HepG2 (cell line): ENCODE measurements at places on chromosomes 6 and 20.

DNA sequence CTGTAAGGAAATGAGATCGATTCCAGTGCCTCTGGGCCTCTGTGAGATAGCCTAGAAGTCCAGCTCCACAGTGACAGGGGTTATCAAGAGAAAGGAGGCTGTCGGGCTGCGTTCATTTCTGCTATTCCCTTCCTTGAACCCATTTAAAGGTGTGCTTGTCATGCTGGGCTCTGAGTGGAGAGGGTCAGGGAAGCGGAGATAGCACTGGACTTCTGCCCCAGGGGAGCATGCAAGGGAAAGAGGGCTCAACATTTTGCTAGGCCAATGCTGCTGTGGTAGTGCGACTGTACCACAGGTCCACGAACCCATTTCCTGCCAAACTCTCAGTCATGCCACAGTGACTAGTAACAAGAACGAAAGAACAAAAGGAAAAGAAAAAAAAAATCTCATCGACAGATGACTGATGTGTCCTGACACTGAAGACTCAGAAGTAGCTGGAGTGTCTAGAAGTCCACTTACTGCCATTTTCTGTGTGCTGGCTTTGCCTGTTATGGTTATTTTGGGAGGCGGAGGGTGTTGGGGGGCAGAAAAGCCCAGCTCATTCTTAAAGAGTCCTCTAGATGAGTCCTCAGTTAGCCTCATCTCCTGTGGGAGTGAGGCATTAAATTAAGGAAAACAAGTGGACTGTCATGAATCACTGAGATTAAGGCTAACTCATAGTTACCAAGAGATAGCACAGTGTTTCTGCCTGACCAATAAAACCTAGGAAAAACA lies 8.1 kb downstream of the NEDD9 start:
- DNase-seq = no peak

DNA sequence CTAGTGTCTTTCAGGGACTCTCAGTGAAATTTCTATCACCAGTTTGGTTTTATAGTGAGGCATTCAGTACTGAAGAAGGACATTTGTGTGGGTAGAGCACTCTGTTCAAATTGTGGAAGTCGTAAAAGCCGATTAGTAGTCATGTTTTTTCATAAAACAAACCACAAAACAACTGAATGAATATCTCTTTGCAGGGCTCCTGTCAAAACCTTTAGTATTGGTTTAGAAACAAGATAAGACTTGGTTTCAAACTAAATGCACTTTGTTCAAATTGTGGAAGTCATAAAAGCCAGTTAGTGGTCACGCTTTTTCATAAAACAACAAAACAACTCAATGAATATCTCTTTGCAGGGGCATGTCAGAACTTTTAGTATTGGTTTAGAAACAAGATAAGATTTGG lies 23.8 kb downstream of the ADGRF4 start:
- no peak for DNase-seq

GRCh38 chr6:70423189-70424134 lies 10.2 kb downstream of the FAM135A start:
- DNase-seq = peak; percentile 11

DNA sequence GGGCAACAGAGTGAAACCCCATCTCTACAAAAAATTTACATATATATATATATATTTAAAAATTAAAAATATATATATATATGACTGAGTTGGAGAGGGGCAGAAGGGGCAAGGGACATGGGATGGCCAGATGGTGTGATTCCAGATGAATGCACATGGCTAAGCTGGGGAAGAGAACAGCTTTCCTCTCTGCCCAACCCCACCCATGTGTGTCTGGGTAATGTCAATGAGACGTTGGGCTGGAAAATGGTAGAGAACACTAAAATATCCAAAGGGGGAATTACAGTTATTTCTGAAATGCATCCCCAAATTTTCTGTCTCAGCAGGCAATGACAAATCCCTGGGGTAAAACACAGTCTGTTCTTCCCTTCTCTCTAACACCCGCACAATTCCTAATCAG lies 31.2 kb upstream of the CCND3 start:
- no peak for DNase-seq

GRCh38 chr6:20403766-20404640 lies 2.3 kb downstream of the E2F3 start:
- DNase-seq = peak; percentile 52

- DNase-seq = no peak
These were observed 266.4 kb upstream of the PRDM1 start for GRCh38 chr6:105819745-105820144.

DNA sequence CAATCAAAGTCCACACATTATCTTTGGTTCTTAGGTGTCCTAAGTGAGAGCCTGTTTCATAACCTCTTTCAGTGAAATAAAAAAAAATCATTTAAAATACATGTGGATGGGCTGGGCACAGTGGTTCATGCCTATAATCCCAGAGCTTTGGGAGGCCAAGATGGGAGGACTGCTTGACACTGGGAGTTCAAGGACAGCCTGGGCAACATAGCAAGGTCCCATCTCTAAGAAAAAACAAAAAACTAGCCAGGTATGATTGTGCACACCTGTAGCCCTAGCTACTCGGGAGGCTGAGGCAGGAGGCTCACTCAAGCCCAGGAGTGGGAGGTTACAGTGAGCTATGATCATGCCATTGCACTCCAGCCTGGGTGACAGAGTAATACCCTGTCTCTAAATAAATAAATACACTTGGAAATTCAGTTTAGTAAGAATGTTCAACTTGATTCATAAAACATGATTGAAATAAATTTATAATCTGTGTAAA lies 3.6 kb downstream of the MPC1 start:
- no peak for DNase-seq

DNA sequence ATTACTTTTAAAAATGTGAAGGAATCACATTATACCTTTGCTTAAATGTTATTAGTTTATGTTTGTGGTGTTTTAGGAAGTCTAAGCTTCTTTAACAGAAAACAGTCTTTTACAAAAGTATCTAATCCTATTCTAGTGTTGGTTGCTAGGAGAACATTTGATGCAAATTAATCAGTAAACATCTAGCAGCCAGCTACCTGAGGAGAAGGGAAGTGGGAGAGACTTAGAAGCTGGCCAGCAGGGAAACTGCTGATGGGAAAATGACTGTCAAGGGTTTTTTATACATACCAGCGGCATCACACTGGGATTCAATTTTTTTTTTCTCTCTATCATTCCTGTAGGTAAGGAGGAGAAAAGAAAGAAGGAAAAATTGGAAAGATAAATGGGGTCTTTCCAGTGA lies 686.0 kb upstream of the MMS22L start:
- DNase-seq = no peak

GRCh38 chr6:25360621-25361020 lies 81.4 kb downstream of the CARMIL1 start:
- DNase-seq = no peak

DNA sequence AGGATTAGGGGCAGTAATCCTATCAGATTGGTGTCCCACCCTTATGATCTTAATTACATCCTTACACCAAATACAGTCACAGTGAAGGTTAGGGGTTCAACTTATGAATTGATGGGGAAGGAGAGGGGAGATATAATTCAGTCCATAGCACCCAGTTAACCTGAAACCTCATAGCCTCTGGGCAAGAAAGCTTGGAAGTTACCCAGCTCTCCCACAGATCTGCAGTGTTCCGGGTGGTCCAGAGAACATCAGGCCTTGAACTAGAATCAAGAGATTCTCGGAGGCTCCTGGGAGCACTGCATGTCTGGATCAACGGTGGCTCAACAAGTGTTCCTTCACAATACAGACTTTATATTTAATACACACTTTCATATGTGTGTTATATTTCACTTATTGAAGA lies 392.6 kb upstream of the MARCKS start:
- no peak for DNase-seq

GRCh38 chr6:41043151-41043550 lies 884 bp downstream of the TSPO2 start:
- no peak for DNase-seq

DNA sequence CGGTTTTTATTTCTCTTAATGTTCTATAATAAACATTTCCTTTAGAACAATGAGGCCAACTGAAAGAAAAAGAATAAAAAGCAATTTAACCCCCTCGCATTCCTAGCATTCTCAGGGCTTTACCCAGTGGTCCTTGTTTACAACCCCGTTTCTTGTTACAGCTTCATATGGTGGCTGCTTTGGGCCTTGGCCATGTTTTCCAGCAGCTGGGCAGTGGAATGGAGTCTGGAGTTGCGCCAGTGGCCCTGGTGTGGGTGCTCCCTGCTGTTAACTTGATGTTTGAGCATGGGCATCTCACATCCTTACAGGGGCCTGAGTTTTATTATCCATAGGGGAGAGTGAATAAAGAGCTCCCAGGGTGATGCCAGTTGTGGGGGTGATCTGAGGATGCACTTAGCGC lies 18.8 kb downstream of the EFCAB8 start:
- DNase-seq = no peak

DNA sequence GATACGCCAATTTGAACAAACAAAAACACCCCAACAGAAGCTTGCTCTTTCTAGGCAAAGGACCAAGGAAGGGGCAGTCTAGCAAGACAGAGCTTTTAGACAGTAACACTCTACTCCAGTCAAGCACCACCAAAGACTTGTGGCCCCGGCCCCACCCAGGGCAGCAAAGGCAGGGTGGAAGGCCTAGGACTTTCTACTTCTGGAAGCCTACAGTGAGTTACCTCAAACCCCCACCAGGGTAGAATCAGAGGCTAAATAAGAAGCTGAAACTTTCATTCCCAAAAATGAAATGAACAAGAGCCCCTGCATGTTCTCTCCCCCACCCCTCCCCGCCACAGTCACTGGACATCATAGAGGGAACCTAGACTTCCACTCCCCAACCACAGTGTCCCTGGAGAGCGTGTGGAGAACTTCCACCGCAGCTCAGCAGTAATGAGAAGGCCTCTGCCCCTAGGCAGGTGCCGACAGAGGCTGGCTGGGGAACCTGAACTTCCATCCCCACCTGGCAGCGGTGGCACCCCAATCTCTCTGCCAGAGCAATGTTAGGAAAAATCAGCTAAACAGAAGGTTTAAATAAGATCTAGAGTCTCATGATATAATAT lies 40.0 kb downstream of the KATNA1 start:
- DNase-seq = no peak

- DNase-seq = no peak
These were observed 267.0 kb upstream of the SUPT3H start for GRCh38 chr6:45644720-45645119.

- no peak for DNase-seq
These were observed 81.7 kb upstream of the TENT5A start for GRCh38 chr6:81834141-81834681.

DNA sequence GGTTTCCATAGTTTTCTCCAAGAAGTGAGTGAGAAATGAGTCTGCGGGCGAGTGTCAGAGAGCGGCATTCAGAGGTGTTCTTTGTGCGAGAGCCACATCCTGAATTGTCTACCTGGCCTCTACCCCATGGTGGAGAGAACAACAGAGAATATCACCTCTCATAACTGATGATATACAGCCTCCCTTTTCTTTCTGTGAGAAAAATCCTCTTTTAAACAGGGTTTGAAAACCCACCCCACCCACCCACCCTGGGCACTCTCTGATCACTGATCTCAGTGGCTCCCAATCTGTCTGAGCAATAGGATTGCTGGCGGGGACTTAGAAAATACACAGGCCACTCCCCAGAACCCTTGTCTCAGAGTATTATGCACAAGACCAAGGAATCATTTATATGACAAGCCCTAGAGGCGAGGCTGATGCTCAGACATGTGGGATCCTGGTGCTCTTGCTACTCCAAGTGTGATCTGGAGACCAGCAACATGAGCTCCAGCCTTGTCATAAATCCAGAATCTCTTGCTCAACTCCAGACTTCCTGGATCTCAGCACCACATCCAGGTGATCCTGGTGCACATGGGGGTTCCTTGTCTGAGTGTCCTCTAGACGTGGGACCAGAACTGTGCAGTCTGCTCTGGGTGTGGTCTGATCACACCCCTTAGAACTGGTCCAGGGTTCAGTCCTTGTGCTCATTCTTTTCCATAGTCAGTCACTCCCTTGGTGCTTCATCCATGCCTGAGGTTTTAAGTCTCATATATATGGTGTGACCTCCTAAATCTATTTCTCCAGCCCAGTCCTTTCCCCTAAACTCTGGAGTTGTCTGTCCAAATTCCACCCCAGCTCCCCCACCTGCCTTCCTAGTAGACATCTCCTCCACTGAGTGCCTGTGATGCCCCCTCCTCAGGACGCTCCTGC lies 5.3 kb downstream of the HLA-B start:
- no peak for DNase-seq

- no peak for DNase-seq
These were observed 474 bp downstream of the CEBPB start for GRCh38 chr20:50191065-50191543.

- no peak for DNase-seq
These were observed 50.2 kb downstream of the VAPB start for GRCh38 chr20:58438970-58439808.

DNA sequence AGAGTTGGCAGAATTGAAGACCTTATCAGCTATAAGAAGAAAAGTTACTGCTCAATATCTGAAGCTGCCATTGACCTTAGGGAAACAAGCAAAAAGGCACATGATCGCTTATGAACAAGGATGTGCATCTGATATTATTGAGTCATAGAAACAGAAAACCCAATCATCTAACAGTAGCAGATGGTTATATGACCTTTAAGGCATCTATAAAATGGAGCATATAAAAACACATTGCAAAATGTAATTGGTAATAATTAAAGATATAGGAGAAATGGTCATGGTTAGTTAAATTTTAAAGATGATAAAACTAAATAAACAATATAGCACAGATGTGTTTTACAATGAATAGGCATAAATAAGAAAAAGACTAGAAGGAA lies 260.1 kb upstream of the TAB2 start:
- DNase-seq = no peak
